Activated naive CD4-positive, alpha-beta T cell treated with Interleukin-2 at 50 U/mL for 16 hours (primary cell): ENCODE measurements at places on chromosomes 6 and 20.

- DNase-seq, result no peak
Observed at GRCh38 chr6:11497881-11498280, 39.7 kb upstream of the TMEM170B start.

DNA sequence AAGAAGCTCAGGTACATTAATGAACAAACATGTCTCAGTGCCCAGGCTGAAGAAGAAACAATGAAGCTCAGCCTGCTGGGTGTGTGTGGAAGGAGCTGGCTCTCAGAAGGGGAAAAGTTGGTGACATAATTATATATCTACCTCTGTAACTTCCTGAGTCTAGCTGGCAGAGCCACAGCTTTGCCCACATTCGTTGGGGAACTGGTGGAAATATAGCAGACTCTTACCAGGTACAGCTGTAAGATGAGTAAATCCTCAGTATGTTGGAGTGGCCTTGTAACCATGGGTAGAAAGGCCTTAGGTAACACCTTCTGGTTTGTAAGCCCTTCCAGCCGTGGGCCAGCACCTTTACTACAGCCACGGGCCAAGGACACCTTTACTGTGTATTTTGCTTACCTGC is 29.9 kb upstream of the PNRC1 start:
- DNase-seq, result no peak

GRCh38 chr6:112603726-112604125 is 256.6 kb downstream of the RFPL4B start:
- DNase-seq, result no peak

- DNase-seq, result no peak
Observed at GRCh38 chr6:113856375-113856624, 845 bp upstream of the MARCKS start.

DNA sequence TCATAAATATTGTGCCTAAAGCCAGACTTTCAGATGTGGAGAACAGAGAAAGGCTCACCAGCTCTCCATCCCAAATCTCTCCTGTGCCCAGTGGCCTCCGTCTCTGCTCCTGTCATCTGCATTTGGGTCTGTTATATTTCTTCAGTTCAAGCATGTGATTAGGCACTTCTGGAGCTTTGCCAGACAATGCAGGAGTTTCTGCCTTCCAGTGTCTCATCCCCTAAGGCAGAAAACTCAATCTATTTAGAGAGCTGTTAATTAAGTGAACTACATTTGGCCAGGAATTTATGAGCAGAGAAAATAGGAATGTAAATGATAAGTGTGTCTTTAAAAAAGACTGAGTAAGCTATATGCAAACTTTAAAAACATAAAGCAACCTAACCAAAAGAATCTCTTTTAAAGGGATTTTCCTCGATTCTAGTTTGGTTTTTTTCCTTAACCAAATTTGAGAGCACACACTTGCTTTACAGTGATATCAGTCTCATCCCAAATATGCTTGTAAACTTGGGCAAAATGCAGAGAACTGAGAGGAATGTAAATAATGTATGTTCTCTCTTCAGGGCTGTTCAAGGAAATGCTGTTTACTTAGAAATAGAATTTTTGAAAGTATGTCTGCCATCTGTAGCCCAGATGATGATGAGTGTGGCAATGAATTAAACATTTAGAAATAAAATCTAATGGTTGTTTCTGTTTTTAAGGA is 113.9 kb downstream of the ELOVL4 start:
- DNase-seq, result no peak

GRCh38 chr6:49915035-49915434 is 48.7 kb upstream of the CRISP1 start:
- no peak for DNase-seq

DNA sequence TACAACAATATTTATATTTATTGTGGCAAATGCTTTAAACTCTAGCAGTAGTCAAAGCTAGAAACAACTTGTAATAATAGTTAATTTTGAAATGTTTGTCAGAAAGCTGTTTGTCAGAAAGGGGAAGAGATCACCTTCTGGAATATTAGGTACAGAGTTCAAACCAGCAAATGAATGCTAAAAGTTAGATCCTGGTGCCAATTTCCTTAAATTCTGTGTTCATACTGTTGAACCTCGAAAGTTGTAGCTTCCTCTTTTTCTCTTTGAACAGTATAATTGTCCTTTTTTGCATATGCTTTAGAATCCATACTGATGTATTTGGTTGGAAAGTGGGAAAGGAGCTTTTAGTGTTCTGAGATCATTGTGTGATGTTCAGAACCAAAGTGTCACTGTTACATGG is 22.4 kb downstream of the ITCH start:
- DNase-seq, result no peak
